Upper lobe of right lung (tissue), 1 donor: ENCODE measurements at places on chromosomes 2 and 18. TPM values are rescaled to one million over a fixed set of nuclear protein-coding genes. Genes with fewer than 3 reads are reported as not detected.

DNA sequence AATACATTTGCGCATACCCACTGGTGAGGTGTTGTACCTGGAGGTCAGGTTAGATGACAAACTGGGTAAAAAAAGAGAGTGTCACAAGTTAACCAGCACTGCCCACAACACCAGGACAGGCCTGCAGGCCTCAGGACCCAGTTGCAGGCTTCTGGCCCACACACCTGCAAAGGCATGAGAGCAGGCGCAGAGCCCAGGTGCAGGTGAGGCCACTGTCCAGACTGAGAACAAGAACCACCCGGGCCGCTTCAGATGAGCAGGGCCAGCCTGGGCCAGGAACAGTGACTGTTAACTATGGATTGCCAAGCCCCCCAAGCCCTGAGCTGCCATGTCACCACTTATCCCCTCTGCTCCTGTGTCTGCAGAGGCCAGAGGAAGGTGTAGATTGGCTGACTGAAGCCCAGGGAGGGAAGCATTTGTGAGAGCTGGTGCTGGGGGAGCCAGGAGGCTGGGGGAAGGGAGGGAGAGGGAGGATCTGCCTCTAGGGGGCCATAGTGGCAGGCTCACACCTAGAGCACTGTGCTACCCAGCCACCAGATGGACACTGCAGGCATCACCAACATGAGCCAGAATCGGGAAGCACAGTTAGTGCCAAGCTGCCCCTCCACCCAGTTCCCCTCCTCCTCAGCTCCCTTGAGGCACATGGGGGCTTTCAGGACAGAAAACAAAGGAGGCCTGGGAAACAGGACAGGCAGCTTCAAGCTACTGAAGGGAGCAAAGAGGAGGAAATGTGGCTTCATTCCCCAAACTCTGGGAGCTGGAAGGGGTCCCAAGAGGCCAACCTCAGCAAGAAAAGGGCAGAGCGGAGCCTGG, 35.4 kb downstream of the SFXN5 start:
- H3K36me3 ChIP-seq = no peaks in the 10 kb centered on the region
- no peak for DNase-seq
- no peak overlapping the region for H3K4me3 ChIP-seq
- H3K4me1 ChIP-seq = no peaks in the 10 kb centered on the region
- H3K27me3 ChIP-seq = no peaks in the 10 kb centered on the region

DNA sequence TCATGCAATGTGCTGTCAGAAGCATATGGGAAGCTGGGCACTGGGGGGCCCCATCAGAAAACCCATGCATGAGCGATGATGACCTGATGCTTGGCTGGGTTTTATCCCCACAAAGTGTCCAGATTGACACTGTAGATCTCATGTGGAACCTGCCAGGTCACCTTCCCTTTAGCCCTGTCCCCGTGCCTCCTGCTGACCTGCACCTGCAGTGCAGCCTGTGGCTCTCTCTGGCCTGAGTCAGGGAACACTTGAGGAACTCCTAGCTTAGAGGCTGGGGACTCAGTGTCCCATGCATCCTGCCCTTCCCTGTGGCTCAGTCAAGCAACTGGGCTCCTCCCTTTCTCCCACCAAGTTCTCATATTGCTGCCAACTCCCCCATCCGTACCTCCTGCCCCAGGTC, 57.7 kb downstream of the PDCL3 start:
- no peaks in the 10 kb centered on the region for H3K27me3 ChIP-seq
- no peak overlapping the region for H3K4me3 ChIP-seq
- DNase-seq = no peak
- H3K4me1 ChIP-seq = no peaks in the 10 kb centered on the region
- H3K27ac ChIP-seq = no peak overlapping the region

DNA sequence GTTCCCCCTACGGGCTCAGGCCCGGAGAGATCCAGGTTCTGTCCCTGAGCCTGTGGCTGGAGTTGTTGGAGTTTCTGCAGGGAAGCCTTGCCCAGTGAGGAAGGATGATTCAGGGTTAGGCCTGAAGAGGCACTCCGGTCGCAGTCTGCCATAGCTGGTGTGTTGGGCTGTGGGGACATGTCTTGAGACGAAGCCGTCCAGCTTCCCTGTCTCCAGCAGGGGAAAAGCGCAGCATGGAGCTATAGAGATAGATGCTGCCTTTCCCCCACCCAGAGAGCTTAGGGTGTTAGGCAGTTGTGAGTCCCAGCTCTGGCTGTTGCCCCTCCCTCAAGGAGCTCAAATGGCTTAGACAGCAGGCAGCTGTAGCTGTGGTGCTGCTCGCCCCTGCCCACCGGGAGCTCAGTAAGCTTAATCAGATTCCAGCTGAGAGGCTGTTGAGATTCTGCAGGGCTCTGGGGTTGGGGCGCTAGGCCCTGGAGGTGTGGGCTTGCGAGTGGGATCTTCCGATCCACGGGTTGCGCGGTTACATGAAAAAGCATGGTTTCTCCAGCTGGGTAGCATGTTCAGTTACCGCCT, 103.9 kb downstream of the PMAIP1 start:
- no peak overlapping the region for H3K27ac ChIP-seq
- no peaks in the 10 kb centered on the region for H3K4me1 ChIP-seq
- H3K36me3 ChIP-seq = no peaks in the 10 kb centered on the region
- DNase-seq = no peak
- H3K27me3 ChIP-seq = no peaks in the 10 kb centered on the region
- H3K4me3 ChIP-seq = no peak overlapping the region

DNA sequence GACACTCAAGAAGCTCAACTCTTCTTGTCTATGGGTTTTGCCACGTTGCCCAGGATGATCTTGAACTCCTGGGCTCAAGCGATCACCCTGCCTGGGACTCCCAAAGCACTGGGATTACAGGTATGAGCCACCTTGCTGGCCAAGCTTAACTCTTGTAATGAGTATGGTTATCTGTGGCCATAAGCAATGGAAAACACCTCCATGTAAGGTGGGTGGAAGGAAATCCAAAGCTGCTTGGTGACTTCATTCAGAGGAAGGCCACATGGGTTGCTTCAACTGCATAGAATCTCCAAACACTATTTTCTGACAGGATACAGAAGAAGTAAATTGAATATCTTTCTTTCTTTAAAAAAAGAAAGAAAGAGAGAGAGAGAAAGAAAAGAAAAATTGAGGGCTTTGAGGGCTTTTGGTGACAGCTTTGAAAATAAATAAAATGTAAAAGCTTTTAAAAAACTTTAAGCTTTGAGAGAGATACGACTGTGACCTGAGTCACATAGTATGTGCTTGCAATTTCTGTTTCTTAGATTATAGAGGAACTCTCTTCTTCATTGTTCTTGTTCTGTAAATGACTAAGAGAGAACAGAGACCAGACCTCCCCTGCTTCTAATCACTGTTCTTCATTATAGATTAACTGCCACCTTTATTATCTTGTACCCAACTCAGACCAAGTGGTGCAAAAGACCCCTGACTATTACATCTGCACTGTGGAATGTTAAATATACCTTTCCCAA, 123.1 kb upstream of the NDUFV2 start:
- H3K27me3 ChIP-seq = no peaks in the 10 kb centered on the region
- no peak overlapping the region for H3K27ac ChIP-seq
- DNase-seq = no peak

DNA sequence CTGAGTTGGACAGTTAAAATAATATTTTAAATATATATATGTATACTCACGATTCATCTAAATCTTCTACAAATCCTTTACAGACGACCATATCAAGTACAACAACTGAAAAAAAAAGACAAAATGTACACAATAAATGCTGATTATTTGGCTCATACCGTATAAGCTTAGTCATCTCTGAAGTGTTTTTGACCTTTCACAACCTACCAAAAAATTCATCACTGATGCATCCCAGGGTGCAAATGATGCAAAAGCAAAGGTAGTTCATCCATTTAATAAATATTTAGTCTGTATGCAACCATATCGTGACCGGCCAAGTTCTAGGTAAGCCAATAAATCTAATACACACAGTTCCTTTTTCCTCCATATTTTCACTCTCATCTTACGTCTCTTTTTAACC, 1.1 kb downstream of the TMX3 start:
- DNase-seq = no peak
- peak overlapping the region; percentile 95 for H3K4me3 ChIP-seq
- no peaks in the 10 kb centered on the region for H3K27me3 ChIP-seq
- peaks cover 15% of the 10 kb centered on the region for H3K4me1 ChIP-seq

DNA sequence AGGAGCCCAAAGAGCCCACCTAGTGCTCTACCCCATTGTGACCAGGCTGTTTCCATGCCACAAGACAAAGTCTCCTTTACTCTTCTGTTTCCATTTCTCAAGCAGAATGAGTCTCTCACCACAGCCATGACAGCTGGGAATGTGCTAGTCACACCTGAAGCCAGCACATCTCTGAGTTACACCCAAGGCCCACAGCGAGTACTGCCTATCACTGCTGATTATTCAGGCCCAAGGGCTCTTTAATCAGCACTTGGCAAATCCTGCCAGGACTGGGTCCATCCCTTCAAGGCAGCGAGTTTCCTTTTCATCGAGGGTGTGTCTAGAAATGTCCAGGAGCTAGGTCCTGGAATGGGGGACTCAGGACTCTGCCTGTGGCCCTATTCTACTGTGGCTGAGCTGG, 14.6 kb upstream of the PPP1R1C start:
- no peak overlapping the region for H3K4me3 ChIP-seq
- H3K27ac ChIP-seq = no peak overlapping the region
- no peaks in the 10 kb centered on the region for H3K27me3 ChIP-seq

DNA sequence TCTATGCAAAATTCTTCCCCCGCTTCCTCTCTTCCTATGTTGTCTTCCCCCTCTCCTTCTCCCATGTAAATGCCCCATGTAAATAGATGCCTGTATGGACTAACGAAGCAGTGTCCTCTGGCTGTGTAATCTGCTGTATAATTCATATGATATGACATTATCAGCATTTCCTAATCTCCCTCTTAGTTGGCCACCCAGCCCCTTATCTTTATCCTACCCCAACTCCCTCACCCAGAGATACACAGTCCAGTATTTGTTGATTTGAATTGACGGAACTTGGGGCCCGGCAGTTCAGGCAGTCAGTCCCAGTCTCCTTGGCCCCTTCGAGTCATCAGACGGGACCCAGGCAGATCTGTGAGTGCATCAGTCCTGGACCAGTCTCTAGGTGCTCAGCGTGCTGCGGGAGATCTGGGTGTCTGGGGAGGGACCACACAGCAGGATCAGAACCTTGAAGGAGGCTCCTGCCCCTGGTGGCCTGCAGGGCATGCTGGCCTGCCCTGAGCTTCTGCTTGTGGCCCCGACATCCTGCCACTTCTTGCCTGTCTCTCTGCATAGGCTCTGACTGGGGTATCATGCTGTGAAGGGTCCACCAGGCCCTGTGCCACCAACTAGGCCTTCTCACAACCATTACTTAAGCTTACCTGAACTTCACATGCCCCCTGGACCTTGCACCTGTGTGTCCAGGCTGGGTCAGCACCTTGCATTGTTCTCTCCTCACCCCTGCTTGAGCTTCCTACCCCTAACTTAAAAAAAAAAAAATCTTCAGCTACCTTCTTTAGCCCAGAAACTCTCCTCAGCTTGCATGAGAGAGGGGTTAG, 88.1 kb upstream of the ATL2 start:
- H3K36me3 ChIP-seq = no peaks in the 10 kb centered on the region
- no peak overlapping the region for H3K27ac ChIP-seq
- peaks cover 4% of the 10 kb centered on the region for H3K4me1 ChIP-seq

- H3K27ac ChIP-seq = no peak overlapping the region
- H3K4me1 ChIP-seq = no peaks in the 10 kb centered on the region
- no peak overlapping the region for H3K4me3 ChIP-seq
- no peaks in the 10 kb centered on the region for H3K36me3 ChIP-seq
These were observed 13.9 kb downstream of the SCG2 start for GRCh38 chr2:223588251-223588650.

GRCh38 chr2:106120432-106120831, 73.7 kb downstream of the UXS1 start:
- H3K27ac ChIP-seq = no peak overlapping the region
- H3K4me3 ChIP-seq = no peak overlapping the region
- H3K36me3 ChIP-seq = peaks cover 42% of the 10 kb centered on the region
- DNase-seq = no peak

GRCh38 chr2:226561962-226562361, 237.7 kb downstream of the IRS1 start:
- H3K4me3 ChIP-seq = no peak overlapping the region
- H3K4me1 ChIP-seq = no peaks in the 10 kb centered on the region
- no peaks in the 10 kb centered on the region for H3K27me3 ChIP-seq
- DNase-seq = no peak
- H3K27ac ChIP-seq = no peak overlapping the region

DNA sequence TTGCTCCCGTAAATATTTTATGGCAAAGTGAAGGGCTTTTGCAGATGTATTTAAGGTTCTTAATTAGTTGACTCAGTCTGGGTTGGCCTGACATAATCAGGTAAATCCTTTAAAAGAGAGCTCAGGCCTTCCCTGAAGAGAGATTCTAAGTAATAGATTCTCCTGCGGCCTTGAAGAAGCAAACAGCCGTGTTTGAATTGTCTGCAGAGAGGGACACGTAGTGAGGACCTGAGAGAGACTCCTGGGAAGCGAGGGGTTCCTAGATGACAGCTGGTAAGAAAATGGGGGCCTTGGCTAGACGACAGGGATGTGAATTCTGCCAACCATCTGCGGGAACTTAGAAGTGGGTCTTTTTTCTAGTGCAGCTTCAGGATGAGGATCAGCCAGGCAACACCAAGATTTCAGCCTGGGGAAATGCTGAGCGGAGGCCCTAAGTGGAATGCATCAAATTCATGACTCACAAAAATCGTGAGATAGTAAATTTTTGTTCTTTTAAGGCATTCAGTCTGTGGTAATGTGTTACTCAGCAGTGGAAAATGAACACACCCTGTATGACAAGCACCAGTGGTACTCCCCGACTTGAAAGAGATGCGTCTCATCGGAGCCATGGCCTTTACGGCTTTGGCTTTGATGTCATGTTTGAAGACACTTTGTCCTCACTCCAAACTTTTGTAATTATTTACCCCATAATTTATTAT, 62.1 kb upstream of the SMIM21 start:
- no peak overlapping the region for H3K4me3 ChIP-seq
- no peaks in the 10 kb centered on the region for H3K4me1 ChIP-seq
- no peak overlapping the region for H3K27ac ChIP-seq
- H3K36me3 ChIP-seq = no peaks in the 10 kb centered on the region

- H3K4me3 ChIP-seq = no peak overlapping the region
- no peaks in the 10 kb centered on the region for H3K27me3 ChIP-seq
- H3K36me3 ChIP-seq = no peaks in the 10 kb centered on the region
- H3K4me1 ChIP-seq = no peaks in the 10 kb centered on the region
These were observed 101.8 kb upstream of the NPAS2 start for GRCh38 chr2:100718065-100718629.

- no peaks in the 10 kb centered on the region for H3K27me3 ChIP-seq
- no peak overlapping the region for H3K4me3 ChIP-seq
- no peak for DNase-seq
- H3K4me1 ChIP-seq = no peaks in the 10 kb centered on the region
- H3K27ac ChIP-seq = no peak overlapping the region
These were observed 65.1 kb downstream of the TIMM21 start for GRCh38 chr18:74213429-74213828.

ACSL3 gene
- 91.5 TPM for total RNA-seq

ASXL3 gene
- total RNA-seq = 1.3 TPM

MC5R gene
- total RNA-seq = not detected

FER1L5 gene
- 0.14 TPM for total RNA-seq

NT5C1B gene
- not detected for total RNA-seq

CRACDL gene
- 33.3 TPM for total RNA-seq

AGXT gene
- not detected for total RNA-seq

SERPINB5 gene
- total RNA-seq = 0.55 TPM

TOGARAM2 gene
- total RNA-seq = 0.72 TPM

SERPINB4 gene
- not detected for total RNA-seq

INO80C gene
- total RNA-seq = 34.6 TPM

PXDN gene
- total RNA-seq = 58.4 TPM
